NB4 (cell line): ENCODE measurements at places on chromosomes 6 and 20.

DNA sequence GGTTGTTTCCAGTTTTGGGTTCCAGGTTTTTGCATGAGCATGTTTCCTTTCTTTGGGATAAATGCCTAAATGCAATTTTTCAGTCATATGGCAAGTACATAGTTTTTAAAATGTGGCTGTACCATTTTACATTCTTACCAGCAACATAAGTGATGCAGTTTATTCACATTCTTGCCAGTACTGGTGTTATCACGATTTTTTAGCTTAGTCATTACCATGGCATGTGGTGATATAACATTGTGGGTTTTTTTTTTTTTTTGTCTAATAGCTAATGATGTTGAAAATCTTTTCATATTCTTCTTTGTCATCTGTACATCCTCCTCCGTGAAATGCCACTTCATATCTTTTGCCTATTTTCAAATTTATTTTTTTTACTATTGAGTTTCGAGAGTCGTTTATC is 2.9 kb upstream of the TDRD6 start:
- DNase-seq, result no peak

GRCh38 chr6:162973980-162974379 is 246.2 kb downstream of the PACRG start:
- DNase-seq, result no peak

GRCh38 chr20:63177785-63178445 is 38.0 kb downstream of the YTHDF1 start:
- no peak for DNase-seq

DNA sequence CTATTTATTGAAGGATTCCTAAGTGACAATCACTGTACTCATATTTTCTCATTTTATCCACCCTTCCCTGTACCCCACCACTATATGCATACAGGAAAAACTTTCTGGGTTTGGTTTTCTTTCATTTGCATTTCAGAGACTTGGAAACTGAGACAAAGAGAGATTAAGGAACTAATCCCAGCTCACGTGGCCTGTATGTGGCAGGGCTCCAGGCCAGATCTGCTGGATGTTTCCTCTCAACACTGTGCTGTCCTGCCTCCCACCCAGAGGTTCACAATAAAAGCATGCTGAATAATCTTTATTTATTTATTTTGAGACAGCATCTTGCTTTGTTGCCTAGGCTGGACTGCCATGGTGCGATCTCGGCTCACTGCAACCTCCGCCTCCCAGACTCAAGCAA is 50.2 kb downstream of the CEP162 start:
- DNase-seq, result no peak

DNA sequence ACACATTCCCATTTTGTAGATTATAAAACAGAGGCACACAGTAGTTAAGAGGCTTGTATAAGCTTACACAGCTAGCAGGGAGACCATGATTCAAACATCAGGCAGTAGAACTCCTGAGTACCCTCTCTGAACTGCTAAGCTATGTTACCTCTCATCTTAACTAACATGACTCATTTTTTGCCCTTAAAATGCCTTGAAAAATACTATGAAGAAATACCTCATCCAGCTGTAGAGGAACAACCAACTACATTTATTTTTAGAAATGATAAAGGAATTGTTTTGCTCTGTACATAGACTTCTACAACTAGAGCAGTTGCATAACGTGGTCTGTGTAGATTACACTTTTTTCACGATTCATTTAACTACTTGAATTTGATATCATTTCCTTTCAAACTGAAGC is 102.1 kb downstream of the FLRT3 start:
- peak; percentile 13 for DNase-seq
